ENCODE measurements at places on chromosomes 12 and 14.

DNA sequence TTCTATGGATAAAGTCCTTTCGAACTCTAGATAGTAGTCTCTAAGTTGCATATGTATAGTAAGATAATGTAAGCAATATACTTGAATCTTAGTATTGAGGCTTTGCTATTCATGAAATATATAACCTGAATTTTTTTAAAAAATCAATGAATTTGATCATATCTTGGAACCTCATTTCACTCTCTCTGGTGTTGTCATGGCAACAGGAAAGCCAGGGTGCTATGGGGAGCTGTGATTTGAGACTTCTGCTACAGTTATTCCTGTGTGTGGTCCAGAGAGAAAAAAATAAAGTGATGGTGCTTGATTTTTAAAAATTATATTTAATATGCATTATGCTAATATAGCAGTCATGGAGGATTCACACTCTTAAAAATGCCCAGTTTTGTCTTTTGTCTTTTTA is 508.0 kb downstream of the SNAPC1 start:
- no peak for DNase-seq

DNA sequence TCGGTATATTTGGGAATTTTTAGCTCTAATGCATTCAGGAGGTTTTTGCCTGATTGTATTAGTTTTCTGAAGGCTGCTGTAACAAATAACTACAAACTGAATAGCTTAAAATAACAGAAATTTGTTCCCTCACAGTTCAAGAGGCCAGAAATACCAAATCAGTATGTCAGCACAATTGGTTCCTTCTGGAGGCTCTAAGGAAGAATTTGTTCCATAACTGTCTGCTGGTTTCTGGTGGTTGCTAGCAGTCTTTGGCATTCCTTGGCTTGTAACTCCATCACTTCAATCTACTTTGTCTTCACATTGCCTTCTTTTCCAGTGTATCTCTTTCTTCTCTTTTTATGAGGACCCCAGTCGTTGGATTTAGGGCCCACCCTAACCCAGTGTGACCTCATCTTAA is 21.3 kb downstream of the TMTC3 start:
- no peak for DNase-seq

GRCh38 chr14:90293766-90294730 is 37.7 kb downstream of the NRDE2 start:
- no peak for DNase-seq

DNA sequence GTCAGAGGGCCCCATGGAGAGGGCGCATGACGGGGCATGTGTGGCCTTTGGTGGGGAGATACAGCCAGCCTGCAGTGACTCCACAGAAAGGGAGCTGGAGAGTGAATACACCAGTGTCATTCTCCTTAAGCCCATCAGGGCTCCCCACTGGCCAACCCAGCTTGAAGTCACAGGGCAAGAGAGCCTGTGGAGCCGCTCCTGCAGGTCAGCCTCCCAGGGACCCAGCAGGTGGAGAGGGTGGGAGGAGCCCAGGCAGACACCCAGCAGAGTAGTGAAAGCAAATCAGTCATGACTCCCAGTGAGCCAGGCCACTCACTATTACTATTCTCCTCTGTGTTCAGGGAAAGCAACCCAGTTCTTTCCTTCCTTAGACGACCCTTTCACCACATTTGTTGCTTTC is 110.0 kb upstream of the CPM start:
- DNase-seq = no peak

DNA sequence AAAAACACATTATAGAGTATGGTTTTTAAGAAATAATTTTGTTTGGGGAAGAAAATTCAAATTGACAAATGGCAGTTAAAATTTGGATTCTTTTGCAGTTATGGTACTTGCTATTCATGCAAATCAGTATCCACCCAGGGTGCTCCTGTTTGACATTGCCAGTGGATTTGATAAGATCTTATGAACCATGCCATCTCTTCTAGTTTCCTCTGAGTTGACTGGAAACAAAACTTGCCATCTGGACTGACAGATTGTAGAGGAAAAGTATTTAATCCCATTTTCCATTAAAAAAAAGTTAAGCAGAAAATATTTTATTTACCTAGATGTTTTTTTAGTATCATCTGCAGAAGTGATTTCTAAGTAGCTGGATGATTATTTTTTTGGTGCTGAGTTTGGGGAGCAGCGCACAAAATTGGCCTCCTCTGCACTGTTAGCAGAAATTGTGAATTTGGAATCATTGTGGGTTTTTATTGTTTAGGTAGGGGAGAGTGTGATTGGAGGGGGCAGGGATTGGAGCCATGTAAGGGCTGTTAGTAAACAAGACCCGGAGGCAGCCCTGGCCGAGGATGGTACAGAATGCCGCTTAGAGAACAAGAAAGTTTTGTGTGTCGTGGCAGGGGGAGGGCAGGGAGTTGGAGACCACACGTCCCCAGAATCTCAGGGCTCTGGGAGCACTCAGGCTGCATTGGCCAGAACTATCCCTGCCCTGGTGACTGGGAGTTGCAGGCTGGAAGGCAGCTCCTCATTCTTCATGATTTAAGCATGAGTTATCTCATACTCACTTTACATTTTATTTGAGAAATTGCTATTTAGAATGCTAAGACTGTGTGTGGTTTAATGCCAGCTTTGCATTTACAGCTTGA is 56.6 kb downstream of the WDR20 start:
- no peak for DNase-seq

- DNase-seq = no peak
Measured at GRCh38 chr12:89320735-89321134, 31.6 kb downstream of the DUSP6 start.

- DNase-seq = no peak
Measured at GRCh38 chr12:96948782-96949181, 41.7 kb downstream of the NEDD1 start.

- DNase-seq = no peak
Measured at GRCh38 chr12:51941011-51941581, 10.4 kb upstream of the ACVR1B start.

DNA sequence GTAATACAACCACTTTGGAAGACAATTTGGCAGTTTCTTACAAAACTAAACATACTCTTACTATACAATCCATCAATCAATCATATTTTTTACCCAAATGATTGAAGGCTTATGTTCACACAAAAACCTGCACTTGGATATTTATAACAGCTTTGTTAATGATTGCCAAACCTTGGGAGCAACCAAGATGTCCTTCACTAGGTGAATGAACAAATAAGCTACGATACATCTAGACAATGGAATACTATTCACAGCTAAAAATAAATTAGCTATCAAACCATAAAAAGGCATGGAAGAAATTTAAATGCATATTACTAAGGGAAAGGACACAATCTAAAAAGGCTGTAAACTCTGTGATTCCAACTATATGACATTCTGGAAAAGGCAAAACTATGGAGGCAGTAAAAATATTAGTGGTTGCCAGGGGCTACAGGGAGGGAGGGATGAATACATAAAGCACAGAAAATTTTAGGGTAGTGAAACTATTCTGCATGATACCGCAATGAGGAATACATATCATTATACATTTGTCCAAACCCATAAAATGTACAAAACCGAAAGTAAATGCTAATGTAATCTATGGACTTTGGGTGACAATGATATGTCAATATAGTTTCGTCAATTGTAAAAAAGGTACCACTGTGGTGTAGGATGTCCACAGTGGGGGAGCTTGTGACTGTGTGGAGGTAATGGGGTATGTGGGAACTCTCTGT is 70.5 kb downstream of the GPR65 start:
- no peak for DNase-seq

DNA sequence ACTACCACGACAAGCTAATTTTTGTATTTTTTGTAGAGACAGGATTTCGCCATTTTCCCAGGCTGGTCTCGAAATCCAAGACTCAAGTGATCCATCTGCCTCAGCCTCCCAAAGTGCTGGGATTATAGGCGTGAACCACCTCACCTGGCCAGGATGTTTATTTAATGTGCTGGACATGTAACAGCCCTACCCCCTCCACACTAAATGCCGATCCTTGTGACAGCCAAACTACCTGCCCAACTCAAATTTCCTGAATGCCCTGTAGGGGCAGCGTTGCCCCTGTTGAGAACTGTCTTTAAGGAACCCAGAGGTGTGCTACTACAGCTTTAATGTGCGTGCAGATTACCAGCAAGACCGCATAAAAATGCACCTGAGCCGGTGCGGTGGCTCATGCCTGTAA is 48.1 kb downstream of the KCNK13 start:
- DNase-seq = no peak

DNA sequence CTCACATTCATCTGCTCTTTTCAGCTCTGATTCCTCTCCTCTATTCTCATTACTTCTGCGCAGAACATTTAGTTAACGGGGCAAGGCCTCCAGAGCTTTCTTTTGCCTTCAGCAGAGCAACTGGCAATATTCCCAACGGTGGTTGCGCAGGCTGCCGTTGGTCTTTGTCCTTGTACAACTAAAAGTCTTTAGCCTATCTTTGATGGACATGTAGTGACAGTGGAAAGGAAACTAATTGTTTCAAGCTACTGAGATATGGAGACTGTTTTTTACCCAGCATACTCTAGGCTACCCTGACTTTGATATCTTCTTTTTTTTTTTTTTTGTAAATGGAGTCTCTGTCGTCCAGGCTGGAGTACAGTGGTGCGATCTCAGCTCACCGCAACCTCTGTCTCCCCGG is 12.6 kb downstream of the R3HDM2 start:
- no peak for DNase-seq

DNA sequence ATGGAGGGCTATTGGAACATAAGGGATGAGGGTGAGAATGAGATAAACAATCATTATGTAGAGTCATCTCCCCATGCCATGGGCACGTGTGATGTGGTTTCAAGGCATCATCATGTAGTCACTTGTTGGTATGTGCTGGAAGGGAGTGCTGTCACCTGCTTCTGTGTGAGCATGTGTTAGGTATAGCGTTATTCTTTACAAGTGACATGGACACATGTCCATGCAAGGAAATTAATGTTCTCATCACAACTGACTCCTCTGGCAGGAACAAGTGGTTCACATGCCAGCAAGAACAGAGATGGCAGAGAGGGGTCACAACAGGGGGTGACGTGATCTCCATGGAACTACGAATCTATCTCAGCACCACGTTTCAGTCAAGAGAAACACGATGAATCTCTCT is 815.8 kb downstream of the BCL11B start:
- no peak for DNase-seq

GRCh38 chr14:76196980-76197695 is 45.4 kb downstream of the GPATCH2L start:
- no peak for DNase-seq

GRCh38 chr12:130762319-130762675 is 46.2 kb upstream of the RIMBP2 start:
- no peak for DNase-seq

GRCh38 chr14:105817971-105818711 is 291.8 kb downstream of the TMEM121 start:
- no peak for DNase-seq

- DNase-seq = no peak
Measured at GRCh38 chr12:31412292-31412801, 86.4 kb upstream of the SINHCAF start.

- DNase-seq = no peak
Measured at GRCh38 chr14:51908086-51908485, 47.7 kb downstream of the GNG2 start.

DNA sequence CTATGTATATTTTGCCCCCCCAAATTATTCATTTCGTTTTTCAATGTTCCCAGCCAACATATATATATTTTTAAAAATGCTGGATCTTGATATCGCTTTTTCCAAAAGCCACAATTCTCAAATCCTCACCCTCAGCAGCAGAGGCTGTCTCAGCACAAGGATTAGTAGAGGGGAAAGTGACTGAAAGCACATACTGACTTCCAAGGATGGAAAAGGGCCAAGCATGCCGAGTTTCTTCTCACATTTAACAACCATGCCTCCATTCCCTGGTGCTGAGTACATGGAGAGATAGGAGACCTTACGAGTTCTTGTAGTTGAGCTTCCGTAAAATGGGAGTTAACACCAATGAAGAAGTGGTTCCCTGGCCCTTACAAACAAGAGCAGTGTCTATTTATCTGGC is 403.4 kb upstream of the DCN start:
- no peak for DNase-seq

DNA sequence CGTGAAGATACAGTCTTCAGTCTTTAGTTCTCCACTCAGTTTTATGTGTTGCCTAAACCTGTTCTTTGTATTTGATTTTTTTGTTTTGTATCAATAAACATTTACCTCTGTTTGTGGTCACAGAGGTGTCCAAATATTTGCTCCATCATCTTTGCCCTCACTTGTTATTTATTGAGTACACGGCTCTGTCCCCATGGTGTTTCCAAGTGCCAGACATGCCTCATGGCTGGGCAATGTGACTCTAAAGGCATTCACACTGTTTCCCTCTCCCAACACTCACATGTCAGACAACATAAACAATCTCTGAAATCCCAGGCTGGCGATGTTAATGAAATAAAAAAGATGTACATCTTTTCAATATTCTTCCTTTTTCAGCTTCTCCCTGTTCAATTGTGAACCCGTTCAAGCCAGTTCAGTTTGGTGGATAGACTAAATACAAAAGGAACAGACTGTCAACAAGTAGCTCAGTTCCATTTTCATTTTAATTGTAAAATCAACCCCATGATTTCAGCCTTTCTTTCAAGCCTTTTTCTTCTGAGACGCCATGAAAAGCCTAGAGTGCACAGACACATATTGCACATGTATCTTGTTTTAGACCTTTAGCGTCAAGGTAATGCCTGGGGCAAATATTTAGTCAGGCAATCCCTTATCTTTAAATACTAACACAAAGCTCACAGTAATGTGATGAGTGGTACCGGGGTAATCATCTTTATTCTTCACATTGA is 680.7 kb downstream of the GALC start:
- DNase-seq = no peak

GRCh38 chr14:61535458-61535857 is 159.9 kb upstream of the HIF1A start:
- no peak for DNase-seq

GRCh38 chr12:124385219-124385969 is 90.5 kb downstream of the RFLNA start:
- DNase-seq = no peak

- DNase-seq = no peak
Measured at GRCh38 chr12:28963554-28963953, 185.5 kb upstream of the FAR2 start.

DNA sequence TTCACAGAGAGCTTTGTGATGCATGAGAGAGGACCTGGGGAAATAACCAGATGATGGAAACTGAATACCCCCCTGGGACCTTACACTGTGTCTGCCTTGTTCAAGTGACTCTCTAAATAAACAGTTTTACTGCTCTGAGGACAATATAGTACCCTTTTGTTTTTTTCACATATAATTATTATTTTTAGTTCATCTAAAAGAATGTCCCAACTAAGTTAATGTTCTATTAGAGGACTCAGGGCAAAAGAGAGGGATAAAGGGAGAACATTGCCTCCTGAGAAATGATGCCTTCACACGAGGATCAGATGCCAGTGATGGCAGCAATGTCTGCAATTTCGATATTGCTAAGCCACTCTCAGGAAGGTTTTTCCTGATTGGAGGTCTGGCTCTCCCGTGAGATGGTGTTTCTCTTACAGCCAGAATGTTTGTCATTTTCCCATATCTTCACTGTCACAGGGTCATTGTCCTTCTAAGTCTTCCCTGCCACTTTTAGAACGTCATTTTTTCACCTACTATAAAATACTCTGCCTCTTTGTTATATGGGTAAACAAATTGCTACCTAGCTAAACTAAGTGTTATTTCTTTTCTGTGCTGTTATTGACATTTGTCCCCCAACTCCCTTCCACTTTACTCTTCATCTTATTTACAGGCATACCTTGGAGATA is 201.6 kb downstream of the RAD51B start:
- DNase-seq = no peak
